ENCODE measurements at places on chromosomes 7 and 10.

- DNase-seq, result no peak
Observed at GRCh38 chr10:48469516-48470020, 135.3 kb downstream of the ARHGAP22 start.

DNA sequence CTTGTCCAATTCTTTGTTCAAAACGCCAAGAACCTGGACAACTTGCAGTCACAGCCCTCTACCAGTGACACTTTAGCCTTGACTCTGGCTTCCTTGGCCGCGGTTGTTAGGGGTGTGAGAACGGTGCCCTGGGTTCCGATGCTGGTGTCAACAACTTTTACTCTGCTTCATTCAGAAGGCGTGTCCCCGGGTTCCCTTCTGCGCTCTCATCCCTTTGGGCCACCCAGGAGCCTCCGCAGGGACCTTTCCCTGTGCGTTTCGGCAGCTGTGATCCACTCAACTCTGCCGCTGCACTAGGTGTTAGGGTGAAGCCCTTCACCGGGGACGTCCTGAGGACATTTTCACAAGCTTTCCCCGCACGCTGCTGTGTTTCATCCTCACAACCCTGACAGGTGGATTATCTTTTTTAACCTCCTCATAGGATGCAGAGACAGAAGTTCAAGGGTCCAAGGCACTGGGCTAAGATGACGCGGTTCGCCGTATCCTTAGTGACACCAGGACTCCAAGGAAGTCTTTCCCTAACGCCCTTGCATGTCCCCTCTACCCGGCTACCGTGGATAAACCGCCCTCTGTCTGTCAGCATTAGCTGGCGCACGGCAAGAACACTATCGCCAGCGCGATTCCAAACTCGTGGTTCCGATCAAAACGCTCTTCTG lies 133.5 kb upstream of the SHH start:
- DNase-seq, result no peak

- DNase-seq, result no peak
Observed at GRCh38 chr10:99537989-99538917, 5.5 kb downstream of the NKX2-3 start.

- DNase-seq, result no peak
Observed at GRCh38 chr7:66380272-66380888, 175.2 kb downstream of the TPST1 start.
